Fibroblast of skin of abdomen (primary cell): ENCODE measurements at places on chromosomes 2 and 18.
A peak's percentile ranks its signal among the peaks of the same experiment; 100 is the strongest.

- DNase-seq, result no peak
Measured at GRCh38 chr2:136115183-136115761, 2.7 kb downstream of the CXCR4 start.

- no peak for DNase-seq
Measured at GRCh38 chr2:179455172-179455524, 190.5 kb upstream of the SESTD1 start.

GRCh38 chr18:36406805-36407204, 109.3 kb downstream of the FHOD3 start:
- no peak for DNase-seq

GRCh38 chr2:66306483-66306882, 128.4 kb upstream of the MEIS1 start:
- DNase-seq, result no peak

DNA sequence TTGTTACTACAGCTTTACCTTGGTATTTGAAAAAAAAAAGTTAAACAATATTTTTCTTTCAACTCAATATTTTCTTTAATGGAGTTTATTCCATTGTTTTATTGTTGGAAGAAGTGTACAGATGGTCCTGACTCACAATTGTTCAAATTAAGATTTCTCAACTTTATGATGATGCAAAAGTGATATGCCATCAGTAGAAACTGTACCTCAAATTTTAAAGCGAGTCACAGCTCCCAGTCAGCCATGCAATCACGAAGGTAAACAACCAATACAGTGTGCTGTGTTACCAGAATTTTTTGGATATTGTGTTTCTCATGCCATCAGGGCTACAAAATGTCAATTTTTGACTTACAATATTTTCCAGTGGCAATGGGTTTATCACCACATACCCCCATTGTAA, 54.0 kb upstream of the COL5A2 start:
- DNase-seq, result no peak

DNA sequence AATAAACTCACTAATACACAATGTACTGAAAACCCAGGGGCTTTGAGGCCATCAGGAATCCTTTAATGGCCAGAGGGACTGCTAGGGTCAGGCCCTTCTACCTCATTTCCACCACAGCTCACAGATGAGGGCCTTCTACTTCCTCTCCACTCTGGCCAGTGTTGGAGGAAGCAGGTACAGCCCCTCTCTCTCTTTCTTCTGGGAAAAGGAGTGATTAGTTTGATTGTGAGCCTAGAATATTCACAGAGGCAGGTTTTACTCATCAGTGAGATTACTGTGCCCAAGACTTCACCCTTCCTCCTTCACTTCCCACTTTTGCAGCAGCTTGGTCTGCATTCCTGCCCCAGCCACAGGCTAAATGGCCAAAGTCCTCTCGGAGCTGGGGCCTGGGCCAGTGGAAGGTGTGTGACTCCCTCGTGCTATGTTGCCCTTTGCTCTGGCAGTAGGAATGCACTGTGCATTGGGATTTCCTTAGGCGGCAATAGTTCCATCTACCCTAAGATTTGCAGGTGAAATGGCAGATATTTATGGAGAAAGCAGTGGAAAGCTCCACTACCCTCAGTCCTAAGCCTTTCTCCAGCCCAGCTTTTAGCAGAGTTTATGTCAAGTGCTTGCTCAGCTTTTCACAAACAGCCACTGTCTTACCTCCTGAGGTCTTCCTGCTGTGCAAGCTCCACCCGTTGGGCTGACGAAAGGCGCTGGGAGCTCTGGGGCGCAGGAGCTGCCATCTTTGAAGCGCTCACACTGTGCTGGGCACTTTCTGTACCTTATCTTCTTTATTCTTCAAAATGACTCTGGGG, 36.2 kb upstream of the YES1 start:
- DNase-seq, result no peak

- DNase-seq, result no peak
Measured at GRCh38 chr2:85439025-85439472, 20.5 kb downstream of the SH2D6 start.

- DNase-seq, result no peak
Measured at GRCh38 chr18:56662063-56662408, 10.9 kb downstream of the WDR7 start.

- no peak for DNase-seq
Measured at GRCh38 chr2:116491292-116491691, 1323.2 kb upstream of the DDX18 start.

DNA sequence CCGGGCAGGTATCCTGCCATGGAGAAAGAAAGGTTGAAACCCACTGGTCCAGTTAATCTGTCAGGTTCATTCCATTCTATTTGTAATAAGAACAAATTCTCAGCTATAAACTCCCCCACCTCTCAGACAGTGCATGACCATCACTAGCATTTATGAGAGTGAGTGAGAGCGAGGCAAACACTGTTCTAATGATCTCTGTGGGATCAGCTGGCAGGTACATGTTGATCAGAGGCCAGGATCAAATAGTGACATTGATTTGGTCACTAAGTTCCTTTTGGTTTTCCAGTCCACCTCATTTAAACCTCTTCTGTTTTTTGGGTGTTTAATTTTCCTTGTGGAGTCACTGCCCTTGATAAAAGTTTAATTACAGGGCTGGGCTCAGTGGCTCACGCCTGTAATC, 423.1 kb upstream of the CHST9 start:
- no peak for DNase-seq

DNA sequence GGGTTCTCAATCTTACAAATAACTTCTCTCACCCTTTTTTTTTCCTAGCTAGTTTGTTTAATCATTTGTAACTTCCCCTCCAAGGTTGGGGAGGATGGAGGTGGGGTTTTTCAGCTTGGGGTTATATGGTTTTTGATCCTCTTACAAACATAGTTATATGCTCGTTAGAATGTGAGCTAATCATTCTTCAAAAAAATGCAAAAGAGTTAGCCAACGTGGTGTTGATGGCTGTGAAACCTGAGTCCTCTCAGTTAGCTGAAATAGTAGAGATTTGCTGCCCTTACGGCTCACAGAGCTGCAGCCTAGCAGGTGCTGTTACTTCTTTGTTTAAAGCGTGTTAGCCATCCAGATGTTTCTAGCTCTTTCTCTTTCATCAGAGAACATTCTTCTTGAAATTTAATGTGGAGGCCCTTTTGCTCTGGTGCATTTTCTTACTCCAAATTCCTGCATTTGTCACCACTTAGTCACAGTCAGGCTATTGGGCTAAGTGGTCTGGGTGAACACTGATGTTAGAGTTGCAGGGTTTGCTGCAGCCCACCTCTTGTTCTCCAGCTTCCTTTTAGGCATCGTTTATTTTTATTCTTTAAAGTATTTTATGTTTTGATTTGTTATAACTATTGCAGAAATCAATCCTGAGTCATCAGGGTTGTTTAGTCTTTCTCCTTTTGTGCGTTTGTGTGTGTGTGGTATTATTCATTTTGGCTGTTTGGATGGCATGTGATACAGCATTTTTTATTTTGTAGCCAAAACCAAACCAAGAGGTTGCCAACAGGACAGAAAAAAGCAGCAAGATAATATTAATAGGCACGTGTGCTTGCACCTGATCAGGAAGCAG, 41.1 kb downstream of the LIMS1 start:
- peak; percentile 89 for DNase-seq

DNA sequence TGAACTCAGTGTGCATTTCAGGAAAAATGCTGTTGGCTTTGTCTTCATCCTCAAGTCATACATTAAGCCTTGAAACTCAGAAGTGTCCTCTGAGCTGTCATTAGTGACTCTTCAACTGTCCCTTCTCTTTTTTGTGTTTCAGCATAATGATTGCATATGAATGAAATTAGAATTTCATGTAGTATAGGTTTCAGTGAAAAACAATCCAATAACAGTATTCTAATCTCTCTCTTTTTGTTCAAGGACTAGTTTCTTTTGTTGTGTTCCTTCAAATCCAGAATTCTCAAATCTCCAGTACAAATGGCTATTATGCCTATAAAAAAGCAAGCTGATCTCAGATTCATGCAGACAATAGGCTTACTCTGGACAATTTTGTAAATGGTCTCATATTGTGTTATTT, 133.5 kb downstream of the QPCT start:
- DNase-seq, result no peak

DNA sequence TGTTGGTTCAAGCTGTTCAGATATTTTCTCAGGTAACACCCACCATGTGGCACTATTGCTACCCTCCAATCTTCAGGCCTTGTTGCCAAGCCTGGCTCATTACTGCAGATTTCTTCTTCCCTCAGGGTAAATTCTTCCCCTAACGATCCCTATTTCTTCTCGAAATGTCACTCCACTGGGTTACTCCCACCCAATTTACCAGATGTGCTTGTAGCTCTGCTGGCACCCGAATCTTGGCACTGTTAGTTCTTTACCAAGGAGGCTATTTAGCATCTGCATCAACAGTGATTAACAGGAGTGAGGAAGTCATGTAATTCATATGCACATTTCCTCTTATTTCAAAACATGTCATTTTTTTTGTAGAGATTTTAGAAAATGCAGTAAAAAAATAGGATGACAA, 217.1 kb upstream of the CYRIA start:
- DNase-seq, result no peak

GRCh38 chr2:176516051-176516602, 246.9 kb downstream of the MTX2 start:
- DNase-seq, result no peak

DNA sequence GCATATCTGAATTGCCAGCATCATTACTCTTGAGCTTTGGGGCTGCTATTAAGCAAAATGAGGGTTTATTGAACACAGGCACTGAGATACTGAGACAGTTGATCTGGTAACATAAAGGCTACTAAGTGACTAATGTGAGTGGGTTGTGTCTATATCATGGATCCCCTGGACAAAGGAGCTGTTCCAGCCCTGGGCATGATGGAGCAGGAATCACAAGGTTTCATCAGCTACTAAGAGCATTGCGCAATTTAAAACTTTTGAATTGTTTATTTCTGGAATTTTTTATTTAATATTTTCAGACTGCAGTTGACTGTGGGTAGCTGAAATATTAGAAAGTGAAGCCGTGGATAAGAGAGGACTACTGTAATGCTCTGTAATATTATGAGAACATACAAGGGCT, 73.5 kb downstream of the MGAT5 start:
- no peak for DNase-seq

- DNase-seq, result no peak
Measured at GRCh38 chr2:42114091-42114490, 55.1 kb upstream of the EML4 start.

- DNase-seq, result no peak
Measured at GRCh38 chr2:158504088-158504487, 47.3 kb downstream of the PKP4 start.

DNA sequence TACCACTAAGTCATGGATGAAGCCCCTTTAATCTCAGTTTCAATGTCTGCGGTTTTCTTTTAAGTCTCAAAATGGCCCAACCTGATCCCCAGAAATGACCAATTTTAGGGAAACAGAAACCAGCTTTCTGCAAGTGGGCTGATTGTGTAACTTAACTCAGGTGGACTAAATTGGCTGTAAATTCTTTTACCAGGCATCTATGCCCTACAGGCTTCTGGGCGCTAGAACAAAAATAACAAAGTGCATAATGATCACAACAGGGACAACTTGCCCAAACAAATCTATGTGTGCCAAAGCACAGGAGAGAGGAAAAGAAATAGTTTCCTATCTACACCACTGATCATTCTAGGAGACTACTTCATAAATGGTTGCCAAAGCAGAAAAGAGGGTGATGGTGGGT, 112.3 kb upstream of the SETBP1 start:
- no peak for DNase-seq

DNA sequence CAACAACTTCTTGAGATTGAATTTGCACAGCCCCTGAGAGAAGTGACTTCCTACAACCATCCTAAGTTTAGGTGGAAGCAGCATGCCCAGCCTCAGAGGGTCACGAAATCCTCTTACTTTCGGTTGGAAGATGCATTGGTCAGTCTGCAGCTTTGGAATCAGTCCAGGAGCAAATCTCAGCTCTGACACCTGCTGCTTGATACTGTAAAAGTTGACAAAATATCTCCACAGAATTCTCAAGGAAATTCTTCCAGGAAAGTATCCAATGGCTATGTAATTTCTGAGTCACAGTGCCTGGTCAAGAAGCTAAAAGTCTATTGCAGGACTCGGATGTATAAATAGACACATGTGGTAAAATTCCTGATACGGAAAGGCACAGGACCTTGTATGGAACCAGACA, 414.5 kb upstream of the GYPC start:
- no peak for DNase-seq

- peak; percentile 40 for DNase-seq
Measured at GRCh38 chr2:74887960-74888700, 54.2 kb downstream of the HK2 start.

DNA sequence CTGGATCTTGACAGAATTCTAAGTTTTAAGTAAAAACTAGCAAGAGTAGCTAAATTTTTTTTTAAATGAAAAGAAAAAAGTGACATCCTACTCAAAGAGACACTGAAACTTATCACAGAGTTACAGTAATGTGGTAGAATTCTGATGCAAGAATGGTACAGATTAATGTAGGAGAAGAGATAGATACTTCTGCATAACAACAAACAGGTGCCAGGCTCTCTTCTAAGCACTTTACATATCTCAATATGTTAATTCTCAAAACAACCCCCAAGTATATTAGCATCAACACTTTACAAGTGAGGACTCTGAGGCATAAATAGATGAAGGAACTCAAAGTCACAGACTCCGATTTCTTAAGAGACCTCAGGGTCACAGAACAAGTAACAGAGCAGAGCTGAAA, 28.1 kb downstream of the GCC2 start:
- DNase-seq, result no peak

DNA sequence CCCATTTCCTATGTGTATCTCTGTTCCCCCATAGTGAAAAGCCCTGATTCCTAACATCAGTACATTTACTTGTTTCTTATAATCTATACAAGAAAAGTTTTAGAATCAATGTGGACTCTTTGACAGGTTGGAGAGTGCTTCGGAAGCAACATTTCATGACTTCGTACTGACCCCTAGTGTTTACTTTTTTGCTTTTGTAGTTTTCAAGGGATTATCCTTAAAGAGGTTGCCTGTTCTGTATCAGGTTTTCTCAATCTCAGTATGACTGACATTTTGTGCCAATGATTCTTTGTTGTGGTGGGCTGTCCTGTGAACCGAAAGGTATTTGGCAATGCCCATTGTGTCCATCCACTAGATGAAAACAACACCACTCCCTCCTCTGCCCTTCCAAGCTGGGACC, 43.3 kb upstream of the SERPINB2 start:
- peak; percentile 50 for DNase-seq

DNA sequence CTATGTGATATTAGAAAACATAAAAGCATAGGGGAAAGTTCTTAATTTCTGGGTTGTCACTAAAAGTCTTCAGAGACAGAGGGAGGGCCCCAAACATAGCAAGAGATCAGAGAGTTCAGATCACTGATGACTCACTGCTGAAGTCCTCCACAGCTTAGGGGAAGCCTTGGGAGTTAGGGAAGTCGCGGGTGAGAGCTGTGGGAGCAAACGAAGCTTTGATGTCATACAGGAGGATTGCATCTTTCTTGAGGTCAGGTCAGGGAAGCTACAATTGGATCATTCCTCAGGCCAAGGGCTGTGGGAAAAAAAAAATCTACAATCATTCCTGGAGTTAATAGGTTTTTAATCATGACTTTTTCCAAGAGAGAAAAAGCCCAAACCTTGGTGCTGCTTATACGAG, 96.2 kb downstream of the COPS8 start:
- peak; percentile 89 for DNase-seq

GRCh38 chr2:113038291-113038690, 14.4 kb downstream of the IL36B start:
- DNase-seq, result no peak

GRCh38 chr2:168277276-168277675, 29.9 kb upstream of the STK39 start:
- no peak for DNase-seq
